ENCODE measurements at places on chromosomes 12 and 14. TPM values are rescaled to one million over a fixed set of nuclear protein-coding genes. Genes with fewer than 3 reads are reported as not detected.

RNU4-1 gene
- total RNA-seq, result under 0.01 TPM

CELA1 gene
- not detected for total RNA-seq

TMEM63C gene
- total RNA-seq, result 0.35 TPM

CFAP54 gene
- 7.5 TPM for total RNA-seq

CCND2 gene
- total RNA-seq, result 181 TPM

BDKRB1 gene
- total RNA-seq, result not detected

GALNT8 gene
- 0.35 TPM for total RNA-seq

GALNT9 gene
- not detected for total RNA-seq

MYL6B gene
- total RNA-seq, result 104 TPM

TPH2 gene
- total RNA-seq, result not detected

RASAL1 gene
- not detected for total RNA-seq

STYK1 gene
- total RNA-seq, result 1.7 TPM

CRIP2 gene
- 515 TPM for total RNA-seq

CCDC196 gene
- total RNA-seq, result not detected

AP5M1 gene
- total RNA-seq, result 27.9 TPM

ESRRB gene
- total RNA-seq, result not detected

CLEC4C gene
- not detected for total RNA-seq

KLHL33 gene
- not detected for total RNA-seq

OSGEP gene
- 56.8 TPM for total RNA-seq

ACSM4 gene
- total RNA-seq, result not detected

CLEC6A gene
- not detected for total RNA-seq

TCL1B gene
- total RNA-seq, result not detected

EEA1 gene
- 25.1 TPM for total RNA-seq

SDR9C7 gene
- not detected for total RNA-seq

KRT72 gene
- total RNA-seq, result not detected

Data from glomerular endothelial cell (primary cell).